ENCODE measurements at places on chromosomes 2 and 18. TPM values are rescaled to one million over a fixed set of nuclear protein-coding genes. Genes with fewer than 3 reads are reported as not detected.

The MALT1 gene
- 5.4 TPM for polyA plus RNA-seq

The SDC1 gene
- 16.6 TPM for polyA plus RNA-seq

The IL18R1 gene
- not detected for polyA plus RNA-seq

The SLC5A7 gene
- not detected for polyA plus RNA-seq

The STARD6 gene
- not detected for polyA plus RNA-seq

The KHK gene
- polyA plus RNA-seq, result 8.4 TPM

The PSTPIP2 gene
- polyA plus RNA-seq, result 1.1 TPM

The NLRC4 gene
- polyA plus RNA-seq, result 0.38 TPM

The LINC00305 gene
- polyA plus RNA-seq, result not detected

The GPR17 gene
- polyA plus RNA-seq, result not detected

The TMEM182 gene
- polyA plus RNA-seq, result 2.9 TPM

The KIF1A gene
- 169 TPM for polyA plus RNA-seq
